ENCODE measurements at places on chromosomes 12 and 14.
A peak's percentile ranks its signal among the peaks of the same experiment; 100 is the strongest.

GRCh38 chr14:24870949-24871701 is 178.8 kb downstream of the STXBP6 start:
- no peaks in the 10 kb centered on the region for H3K4me1 ChIP-seq
- no peak overlapping the region for H3K4me3 ChIP-seq
- no peak overlapping the region for H3K27ac ChIP-seq
- no peak for DNase-seq
- H3K36me3 ChIP-seq, result no peaks in the 10 kb centered on the region

- H3K36me3 ChIP-seq, result no peaks in the 10 kb centered on the region
- H3K27me3 ChIP-seq, result no peaks in the 10 kb centered on the region
- H3K27ac ChIP-seq, result no peak overlapping the region
These were observed 15.4 kb downstream of the C1S start for GRCh38 chr12:7075939-7076338.

GRCh38 chr12:109016016-109016415 is 4.9 kb downstream of the SVOP start:
- peaks cover 52% of the 10 kb centered on the region for H3K27me3 ChIP-seq
- H3K4me1 ChIP-seq, result no peaks in the 10 kb centered on the region
- no peak overlapping the region for H3K4me3 ChIP-seq
- no peak overlapping the region for H3K27ac ChIP-seq

DNA sequence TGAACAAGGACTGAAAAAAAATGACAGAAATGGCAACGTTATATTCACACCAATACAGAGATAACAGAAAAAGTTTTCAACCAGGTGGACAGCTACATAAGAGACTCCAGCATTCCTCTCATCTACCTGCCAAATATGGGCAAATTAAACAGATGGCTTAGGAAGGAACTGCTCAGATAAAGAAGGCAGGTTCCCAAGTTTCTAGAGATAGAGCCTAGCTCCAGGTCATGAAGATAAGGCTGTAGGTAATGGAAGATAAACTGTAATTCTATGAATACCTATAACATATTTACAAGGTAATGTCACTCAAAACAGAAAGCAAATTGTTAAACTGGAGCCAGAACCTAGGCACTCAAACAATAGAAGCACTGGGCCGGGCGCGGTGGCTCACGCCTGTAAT is 42.5 kb downstream of the GIT2 start:
- no peak overlapping the region for H3K4me3 ChIP-seq
- peak overlapping the region; percentile 17 for H3K27ac ChIP-seq
- peaks cover 92% of the 10 kb centered on the region for H3K36me3 ChIP-seq
- H3K27me3 ChIP-seq, result no peaks in the 10 kb centered on the region

DNA sequence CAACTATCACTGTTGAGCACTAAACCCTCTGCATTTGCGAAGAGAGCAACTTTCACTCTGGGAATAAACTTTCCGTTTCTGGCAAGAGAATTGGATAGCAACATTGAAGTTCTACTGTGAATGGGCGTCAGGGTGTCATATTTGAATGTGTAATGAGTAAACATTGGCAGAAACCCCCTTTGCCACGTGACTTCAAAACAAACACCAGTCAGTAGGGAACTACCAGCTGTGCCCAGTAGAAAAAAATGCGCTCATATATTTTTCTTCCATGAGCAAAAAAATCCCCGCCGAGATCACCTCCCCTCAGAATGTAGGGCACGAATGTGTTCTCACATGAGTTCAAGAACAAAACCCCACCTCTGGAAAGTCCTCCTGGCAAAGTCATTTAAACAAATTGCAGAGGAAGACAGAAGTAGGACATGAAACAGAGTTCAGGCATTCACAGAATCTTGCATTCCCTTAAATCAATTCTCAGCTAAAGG is 80.6 kb downstream of the BTG1 start:
- H3K27ac ChIP-seq, result no peak overlapping the region
- peak; percentile 35 for DNase-seq
- peaks cover 4% of the 10 kb centered on the region for H3K36me3 ChIP-seq
- H3K27me3 ChIP-seq, result no peaks in the 10 kb centered on the region

GRCh38 chr12:44960856-44961255 is 84.7 kb upstream of the NELL2 start:
- H3K27ac ChIP-seq, result no peak overlapping the region
- peaks cover 11% of the 10 kb centered on the region for H3K36me3 ChIP-seq
- H3K27me3 ChIP-seq, result no peaks in the 10 kb centered on the region
- peak; percentile 60 for DNase-seq
- no peaks in the 10 kb centered on the region for H3K4me1 ChIP-seq

DNA sequence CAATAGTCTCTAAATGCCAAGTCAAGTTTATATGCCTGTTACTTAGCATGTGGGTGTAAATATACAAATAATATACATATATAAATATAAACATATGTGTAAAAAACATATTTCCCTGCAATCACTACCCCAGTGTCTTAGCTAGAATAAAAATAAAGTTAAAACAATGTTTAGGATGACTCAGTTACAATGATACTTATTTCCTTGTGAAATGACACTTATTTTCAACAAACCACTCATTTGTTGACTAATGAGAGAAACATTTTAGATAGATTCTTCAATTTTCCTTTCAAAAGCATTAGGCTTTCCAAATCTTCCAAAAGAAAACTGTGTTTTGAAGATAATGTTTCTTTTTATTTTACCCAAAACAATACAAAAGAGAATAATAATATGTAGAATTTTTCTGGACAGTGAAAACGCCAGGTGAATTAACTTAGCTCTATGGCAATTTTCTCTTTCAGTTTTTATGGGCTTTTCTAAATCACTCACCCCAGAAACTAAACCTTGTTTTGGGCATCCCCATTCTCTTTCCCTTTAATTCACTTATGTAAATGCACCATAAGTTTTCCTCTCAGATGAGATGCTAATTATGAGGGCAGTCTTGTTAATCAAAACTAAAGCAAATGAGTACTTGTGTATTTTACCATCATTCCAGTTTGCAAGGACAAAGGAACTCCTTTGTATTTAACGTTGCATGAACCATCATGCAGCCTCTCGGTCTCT is 465.9 kb downstream of the BCAT1 start:
- no peak for DNase-seq
- no peak overlapping the region for H3K4me3 ChIP-seq
- H3K4me1 ChIP-seq, result no peaks in the 10 kb centered on the region
- no peak overlapping the region for H3K27ac ChIP-seq
- no peaks in the 10 kb centered on the region for H3K27me3 ChIP-seq

DNA sequence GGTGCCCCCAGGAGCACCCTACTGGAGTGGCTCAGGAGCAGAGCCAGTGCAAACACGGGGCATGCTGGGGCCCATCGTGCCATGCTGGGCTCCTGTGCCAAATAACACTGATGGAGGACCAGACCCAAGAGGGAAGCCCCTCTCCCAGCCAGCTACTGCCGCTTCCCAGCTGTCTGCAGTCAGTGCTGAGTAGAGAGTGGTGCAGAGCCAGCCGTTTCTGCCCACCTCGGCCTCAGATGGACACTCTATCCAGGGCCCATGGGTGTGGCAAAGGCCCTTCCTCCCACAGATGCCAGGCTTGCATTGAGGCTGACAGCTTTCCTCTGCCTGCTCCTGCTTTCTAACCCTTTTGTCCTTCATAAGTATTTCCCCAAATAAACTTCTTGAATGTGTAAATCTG is 13.2 kb downstream of the CLBA1 start:
- no peak overlapping the region for H3K27ac ChIP-seq
- H3K4me3 ChIP-seq, result no peak overlapping the region
- no peak for DNase-seq
- H3K4me1 ChIP-seq, result no peaks in the 10 kb centered on the region

- no peak for DNase-seq
- H3K4me3 ChIP-seq, result no peak overlapping the region
- H3K27me3 ChIP-seq, result no peaks in the 10 kb centered on the region
- no peak overlapping the region for H3K27ac ChIP-seq
- H3K4me1 ChIP-seq, result no peaks in the 10 kb centered on the region
- H3K36me3 ChIP-seq, result no peaks in the 10 kb centered on the region
These were observed 125.3 kb downstream of the FBXL14 start for GRCh38 chr12:1469070-1469469.

DNA sequence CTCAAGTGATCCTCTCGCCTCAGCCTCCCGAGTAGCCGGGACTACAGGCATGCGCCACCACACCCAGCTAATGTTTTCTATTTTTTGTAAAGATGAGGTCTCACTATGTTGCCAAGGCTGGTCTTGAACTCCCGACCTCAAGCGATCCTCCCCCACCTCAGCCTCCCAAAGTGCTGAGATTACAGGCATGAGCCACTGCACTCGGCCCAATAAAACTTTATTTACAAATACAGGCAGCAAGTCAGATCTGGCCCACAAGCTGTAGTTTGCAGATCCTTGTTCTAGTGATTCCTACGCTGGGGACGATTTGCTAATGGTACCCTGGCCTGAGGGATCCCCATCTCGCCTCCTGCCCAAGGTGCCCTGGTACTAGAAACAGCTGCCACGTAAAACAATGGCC is 74.6 kb downstream of the CCDC88C start:
- H3K27ac ChIP-seq, result no peak overlapping the region
- H3K4me3 ChIP-seq, result no peak overlapping the region
- peaks cover 57% of the 10 kb centered on the region for H3K4me1 ChIP-seq
- H3K27me3 ChIP-seq, result no peaks in the 10 kb centered on the region
- peaks cover 85% of the 10 kb centered on the region for H3K36me3 ChIP-seq

DNA sequence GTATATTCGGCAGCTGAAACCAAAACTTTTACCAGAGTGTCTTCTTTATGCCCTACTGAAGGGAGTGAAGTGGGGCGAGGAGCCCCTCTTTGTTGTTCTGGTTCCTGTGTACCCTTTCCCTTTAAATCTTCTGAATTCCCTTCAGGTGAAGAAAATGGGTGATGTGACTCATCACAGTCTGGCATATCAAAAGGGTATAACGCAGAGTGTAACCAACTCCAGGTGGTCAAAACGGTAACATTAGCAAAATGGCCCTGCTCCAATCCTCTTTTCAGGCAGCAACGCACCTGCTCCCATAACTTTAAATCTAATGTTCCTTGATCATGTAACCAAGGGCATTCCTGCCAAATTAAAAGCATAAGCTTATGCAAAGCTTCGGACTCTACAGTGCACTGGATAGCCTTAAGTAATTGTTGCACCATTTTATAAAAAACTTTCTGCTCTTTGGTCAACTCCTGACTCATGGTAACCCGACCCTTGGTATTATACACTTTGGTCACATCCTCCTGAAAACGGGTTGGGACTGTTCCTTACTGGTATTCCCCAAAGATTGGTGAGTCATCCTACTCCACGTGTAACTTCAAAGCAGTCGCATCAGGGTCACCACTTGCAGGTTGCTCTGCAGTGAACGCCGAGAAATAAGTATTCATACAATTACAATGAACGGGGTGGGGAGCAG is 83.1 kb downstream of the KCNMB4 start:
- no peak overlapping the region for H3K4me3 ChIP-seq
- H3K27ac ChIP-seq, result no peak overlapping the region
- H3K4me1 ChIP-seq, result no peaks in the 10 kb centered on the region

DNA sequence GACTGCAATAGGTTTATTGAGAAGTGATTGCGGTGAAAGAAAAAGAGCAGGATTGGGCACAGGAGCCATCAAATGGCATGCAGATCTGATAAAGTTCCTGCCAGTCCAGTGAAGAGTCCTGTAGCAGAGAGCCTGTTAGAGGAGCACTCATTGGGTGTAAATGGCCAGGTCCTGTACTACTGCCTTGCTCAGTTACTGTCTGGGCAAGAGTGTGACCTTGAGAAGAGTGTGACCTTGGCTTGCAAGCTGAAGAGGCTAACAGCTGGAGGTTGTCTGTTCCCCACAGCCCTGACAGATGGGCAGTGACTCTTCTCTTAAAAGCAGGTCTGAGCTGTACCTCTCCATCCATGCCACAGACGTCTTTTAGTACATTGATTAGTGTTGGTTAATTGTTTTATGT is 148.6 kb upstream of the SLC38A2 start:
- no peak overlapping the region for H3K27ac ChIP-seq
- H3K4me3 ChIP-seq, result no peak overlapping the region
- no peak for DNase-seq
- no peaks in the 10 kb centered on the region for H3K36me3 ChIP-seq
- peaks cover 75% of the 10 kb centered on the region for H3K4me1 ChIP-seq

Data from naive thymus-derived CD8-positive, alpha-beta T cell (primary cell).